CD4-positive, alpha-beta T cell (primary cell): ENCODE measurements at places on chromosomes 11 and 22. TPM values are rescaled to one million over a fixed set of nuclear protein-coding genes. Genes with fewer than 3 reads are reported as not detected.

AAMDC gene
- 2.1 TPM for total RNA-seq

KRTAP5-2 gene
- not detected for total RNA-seq

NXPE4 gene
- not detected for total RNA-seq

FGF19 gene
- not detected for total RNA-seq

CASP12 gene
- not detected for total RNA-seq

ALX4 gene
- not detected for total RNA-seq

IL18BP gene
- 14.7 TPM for total RNA-seq

RBFOX2 gene
- 2.4 TPM for total RNA-seq

PRG3 gene
- total RNA-seq = not detected

TYR gene
- not detected for total RNA-seq

GRCh38 chr11:13463779-13464290 lies 813 bp upstream of the BTBD10 start:
- no peak for DNase-seq

GRCh38 chr11:57792060-57792541 lies 30.5 kb downstream of the CTNND1 start:
- DNase-seq = peak; percentile 76

- no peak for DNase-seq
Measured at GRCh38 chr11:46524201-46524770, 69.5 kb downstream of the AMBRA1 start.

DNA sequence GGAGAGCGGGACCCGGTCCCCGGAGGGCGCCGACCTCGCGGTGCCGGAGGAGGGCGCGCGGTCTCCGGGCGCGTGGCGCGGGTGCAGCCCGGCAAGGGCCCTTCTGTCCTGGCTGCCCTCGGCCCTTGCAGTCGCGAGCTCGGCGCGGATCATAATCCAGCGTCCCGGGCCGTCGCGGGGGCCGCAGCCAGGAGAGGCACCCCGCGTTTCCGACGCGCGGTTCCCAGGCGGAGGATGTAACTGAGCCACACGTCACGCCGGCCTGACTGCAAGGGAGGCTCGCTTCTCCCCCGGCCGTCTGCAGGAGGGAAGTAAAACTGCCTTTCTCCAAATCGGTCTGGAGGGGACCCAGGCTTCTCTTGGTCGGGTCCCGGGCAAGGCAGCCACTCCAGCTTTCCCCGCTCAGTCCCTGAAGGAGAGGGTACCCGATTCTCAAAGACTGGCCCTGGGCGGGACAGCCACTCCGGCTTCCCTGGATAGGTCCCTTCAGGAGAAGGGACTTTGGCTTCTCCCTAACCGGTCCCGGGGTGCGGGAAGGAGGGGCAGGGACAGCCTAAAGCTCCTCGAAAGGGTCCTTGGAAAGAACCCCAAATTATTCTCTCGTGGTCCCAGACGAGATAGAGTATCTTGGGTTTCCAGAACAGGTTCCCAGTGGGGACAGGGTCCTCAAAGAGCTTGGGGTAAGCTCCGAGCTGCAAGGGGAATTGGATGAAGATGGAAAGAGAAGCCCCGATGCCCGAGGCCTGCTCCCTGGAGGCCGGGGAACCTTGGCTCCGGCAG lies 836 bp downstream of the SPON1 start:
- DNase-seq = peak; percentile 54

DNA sequence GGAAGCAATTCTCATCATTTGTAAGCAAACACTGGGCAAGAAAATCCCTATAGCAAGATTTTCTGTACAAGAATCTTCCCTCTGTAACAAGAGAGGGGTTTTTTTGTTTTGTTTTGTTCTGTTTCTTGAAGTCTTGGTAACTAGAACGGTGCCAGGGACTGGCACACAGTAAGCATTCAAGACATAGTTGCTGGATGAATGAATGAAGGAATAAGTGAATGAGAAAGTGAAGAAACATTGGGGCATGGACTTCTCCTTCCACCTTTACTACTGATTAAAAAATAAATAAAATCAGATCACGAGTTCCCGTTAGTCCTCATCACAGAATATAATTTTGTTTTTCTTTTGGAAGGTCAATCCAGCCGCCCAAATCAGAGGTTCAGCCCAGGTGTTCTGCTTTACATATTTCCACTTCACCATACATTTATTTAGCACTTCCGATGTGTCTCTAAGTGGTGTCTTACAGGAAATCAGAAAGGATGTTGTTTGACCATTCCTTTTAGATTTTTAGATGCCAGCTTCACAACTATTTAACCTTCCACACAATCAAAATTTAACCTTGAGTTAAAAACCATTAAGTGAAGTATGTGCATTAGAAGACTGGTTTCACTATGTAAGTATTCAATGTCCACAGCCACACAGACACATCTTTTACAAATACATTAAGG lies 281.2 kb downstream of the CADM1 start:
- DNase-seq = no peak

DNA sequence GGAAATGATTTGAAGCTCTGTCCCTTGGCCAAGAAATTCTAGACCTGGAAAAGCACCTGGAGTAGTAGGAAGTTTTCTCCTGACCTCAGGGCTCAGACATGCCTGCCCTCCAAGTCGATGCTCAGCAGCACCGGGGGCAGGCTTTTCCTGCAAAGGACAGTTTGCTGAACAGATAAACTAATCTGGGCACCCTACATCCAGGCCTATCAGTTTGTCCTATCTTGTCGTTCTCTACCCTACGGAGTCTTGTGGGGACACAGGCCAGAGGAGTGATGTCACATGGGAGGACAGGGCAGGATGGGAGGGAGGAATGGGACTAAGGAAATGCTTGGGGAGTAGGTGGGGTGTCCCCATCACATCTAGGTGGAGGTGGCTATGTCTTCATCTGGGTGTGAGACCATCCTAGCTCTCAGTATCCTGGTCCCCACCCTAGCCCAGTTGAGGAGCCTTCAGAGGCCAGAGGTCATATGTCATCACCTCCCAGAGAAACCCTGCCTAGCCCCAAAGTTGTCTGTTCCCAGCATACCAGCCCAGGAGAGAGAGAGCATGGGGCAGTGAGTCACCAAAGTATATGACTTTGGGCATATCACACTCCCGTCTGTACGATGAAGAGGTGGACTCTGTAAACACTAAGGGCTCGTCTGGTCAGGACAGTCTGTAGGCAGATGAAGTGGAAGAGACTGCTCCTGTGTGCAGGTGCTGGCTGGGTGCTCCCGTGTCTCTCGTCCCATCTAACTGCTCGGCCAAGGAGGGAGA lies 18.1 kb upstream of the FCHSD2 start:
- no peak for DNase-seq

DNA sequence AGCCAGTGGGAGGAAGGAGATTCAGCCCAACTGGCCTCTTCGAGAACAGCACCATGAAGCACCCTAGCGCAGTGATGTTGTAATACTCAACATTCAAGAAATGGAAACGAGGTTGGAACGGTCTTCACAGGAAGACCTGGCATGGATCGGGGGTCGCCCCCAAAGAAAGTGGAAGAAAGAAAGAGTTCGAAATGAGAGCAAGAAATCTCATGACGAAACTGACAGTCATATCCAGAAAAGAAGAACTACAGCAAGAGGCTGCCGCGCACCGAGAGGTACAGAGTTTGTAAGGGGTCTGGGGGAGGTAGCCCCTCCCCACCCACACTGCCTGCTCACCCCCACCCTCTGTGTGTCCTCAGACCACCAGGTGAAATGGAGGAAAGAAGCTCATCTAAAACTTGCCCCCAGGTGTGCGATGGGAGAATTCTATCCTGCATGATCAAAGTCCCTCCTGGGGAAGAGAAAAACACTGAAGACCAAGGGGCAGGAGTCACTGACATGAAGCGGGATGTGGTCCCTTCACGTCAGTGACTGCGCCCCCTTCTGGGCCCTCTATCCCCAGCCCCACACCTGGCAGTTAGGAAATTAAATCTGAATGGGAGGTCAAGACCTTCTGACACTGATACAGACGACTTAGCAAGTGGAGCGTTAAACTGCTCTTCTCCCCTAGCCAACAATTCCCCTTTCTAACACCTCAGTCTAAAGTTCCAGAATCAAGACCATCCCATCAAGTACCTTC lies 52.9 kb upstream of the SPATA19 start:
- DNase-seq = no peak

GRCh38 chr11:44826922-44827643 lies 100.3 kb downstream of the TSPAN18 start:
- DNase-seq = no peak

- peak; percentile 28 for DNase-seq
Measured at GRCh38 chr22:41447435-41448188, 1.0 kb upstream of the TOB2 start.

DNA sequence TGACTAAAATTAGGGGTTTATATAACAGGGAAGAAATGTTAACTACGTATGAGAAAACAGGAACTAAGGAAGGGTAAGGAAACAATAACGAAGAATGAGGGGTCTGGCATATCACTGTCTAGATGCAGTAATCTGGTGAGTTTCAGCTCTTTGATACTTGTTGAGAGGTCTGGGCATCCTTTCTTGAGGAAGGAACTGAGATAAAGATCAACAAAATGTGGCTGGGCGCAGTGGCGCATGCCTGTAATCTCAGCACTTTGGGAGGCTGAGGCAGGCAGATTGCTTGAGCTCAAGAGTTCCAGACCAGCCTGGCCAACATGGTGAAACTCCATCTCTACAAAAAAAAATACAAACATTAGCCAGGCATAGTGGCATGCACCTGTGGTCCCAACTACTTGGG lies 2.7 kb downstream of the DCDC1 start:
- DNase-seq = no peak

DNA sequence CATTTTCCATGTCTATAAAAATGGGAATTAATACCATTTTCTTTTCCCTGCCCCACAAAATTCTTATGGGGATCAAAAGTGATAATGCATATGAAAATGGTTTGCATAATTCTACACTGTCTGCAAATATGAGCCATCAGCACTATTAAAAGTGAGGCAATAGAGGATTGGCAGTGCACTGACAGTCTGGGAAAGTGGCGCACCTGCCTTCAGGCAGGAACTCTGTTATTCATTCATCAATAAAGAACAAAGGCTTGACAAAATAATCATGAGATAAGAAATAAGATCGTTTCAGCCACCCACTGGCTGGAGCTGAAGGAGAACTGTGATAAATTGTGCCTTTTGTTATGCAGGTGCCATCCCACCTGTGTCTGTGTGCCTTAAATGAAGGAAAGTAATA lies 49.5 kb downstream of the ARFGAP2 start:
- no peak for DNase-seq

GRCh38 chr11:123219066-123219690 lies 24.1 kb upstream of the CLMP start:
- DNase-seq = no peak
